WTC11 (cell line): ENCODE measurements at places on chromosomes 1 and 21. TPM values are rescaled to one million over a fixed set of nuclear protein-coding genes. Genes with fewer than 3 reads are reported as not detected.

DNA sequence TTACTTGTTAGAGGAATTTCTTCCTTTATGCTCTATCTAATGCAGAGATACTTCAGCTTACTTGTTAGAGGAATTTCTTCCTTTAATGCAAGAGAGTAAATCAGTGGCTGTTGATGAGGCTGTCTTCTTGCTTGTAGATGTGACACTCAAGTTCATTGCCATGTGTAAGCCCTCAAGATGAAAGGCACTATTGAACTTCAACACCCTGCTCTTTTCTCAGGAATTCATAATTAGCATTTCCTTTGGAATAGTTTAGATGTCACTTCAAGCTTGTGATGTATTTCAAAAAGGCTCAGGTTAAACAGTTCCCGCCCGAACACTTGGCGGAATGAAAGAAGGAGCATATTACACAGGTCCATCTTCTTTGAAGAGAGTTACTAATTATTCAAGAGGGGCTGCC lies 251.9 kb downstream of the RGS7 start:
- DNase-seq = no peak

DNA sequence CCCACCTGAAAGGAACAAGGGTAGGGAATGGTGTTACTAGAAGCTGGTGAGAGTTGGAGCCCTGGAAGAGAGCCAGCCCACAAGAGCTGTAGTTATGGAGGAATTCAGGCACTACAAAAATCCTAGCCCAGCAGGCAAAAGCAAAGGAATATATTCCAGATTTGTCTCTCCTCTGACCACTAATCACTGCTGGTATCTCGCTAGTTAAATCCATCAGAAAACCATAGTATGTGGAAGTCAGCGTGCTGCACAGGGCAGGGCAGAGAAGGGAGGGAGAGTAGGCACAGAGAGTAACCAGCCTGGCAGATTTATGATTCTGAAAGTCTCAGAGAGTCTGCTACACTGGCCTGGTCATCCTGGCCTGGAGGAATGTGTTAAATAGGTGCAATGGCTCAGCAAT lies 88.6 kb downstream of the SELENOF start:
- no peak for DNase-seq

- DNase-seq = no peak
These were observed 373.1 kb upstream of the CXADR start for GRCh38 chr21:17139696-17140095.

DNA sequence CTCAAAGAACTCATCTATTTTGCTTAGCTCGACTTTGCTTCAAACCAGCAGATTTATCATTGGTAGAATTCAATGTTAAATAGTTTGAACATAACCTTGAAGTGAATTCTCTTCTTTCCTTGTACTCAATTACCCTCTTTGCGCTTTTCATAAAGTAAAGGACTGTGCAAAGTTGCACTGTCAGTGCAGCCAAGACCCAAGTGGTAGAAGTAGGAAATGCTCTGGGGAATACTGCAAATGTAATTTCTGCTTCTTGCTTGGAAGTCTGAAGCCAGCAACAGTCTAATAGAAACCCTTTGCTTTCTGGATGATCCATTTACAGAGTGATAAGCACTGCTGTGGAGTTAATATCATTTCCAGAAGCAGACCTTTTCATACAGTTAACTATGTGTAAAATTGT lies 936.7 kb upstream of the TMPRSS15 start:
- DNase-seq = no peak

- no peak for DNase-seq
These were observed 66.6 kb downstream of the S100B start for GRCh38 chr21:46538262-46538661.

- DNase-seq = no peak
These were observed 11.8 kb downstream of the RCC1 start for GRCh38 chr1:28517649-28517999.

DNA sequence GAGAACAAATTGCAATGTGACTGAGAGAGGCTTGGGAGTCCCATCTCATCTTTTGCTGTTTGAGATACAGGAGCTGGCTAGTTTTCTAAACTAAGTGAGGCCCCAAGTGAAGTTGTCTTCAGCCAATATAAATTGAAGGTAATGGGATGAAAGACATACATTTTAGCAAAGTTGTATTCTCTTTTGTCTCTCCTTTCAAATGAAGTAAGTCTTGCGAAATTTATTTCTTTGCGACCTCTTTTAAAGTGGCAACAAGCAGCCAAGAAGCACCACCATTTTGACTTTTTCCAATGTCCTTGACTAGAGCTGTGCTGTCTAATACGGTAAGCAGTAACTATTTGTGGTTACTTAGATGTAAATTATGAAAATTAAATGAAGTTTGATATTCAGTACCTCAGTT lies 385.7 kb downstream of the USP25 start:
- DNase-seq = no peak

GRCh38 chr1:166140251-166140650 lies 26.6 kb downstream of the FAM78B start:
- DNase-seq = no peak

GRCh38 chr1:177937174-177937770 lies 32.6 kb downstream of the SEC16B start:
- DNase-seq = no peak

DNA sequence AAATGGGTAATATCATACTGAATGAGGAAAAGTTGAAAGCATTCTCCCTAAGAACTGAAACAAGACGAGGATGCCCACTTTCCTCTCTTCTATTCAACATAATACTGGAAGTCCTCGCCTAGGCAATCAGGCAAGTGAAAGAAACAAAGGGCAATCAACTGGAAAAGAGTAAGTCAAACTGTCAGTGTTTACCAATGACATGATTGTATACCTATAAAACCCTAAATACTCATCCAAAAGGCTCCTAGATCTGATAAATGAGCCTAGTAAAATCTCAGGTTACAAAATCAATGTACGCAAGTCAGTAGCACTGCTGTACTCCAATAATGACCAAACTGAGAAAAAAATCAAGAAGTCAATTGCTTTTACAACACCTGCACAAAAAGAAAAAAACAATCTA lies 575.8 kb upstream of the PRMT6 start:
- no peak for DNase-seq

DNA sequence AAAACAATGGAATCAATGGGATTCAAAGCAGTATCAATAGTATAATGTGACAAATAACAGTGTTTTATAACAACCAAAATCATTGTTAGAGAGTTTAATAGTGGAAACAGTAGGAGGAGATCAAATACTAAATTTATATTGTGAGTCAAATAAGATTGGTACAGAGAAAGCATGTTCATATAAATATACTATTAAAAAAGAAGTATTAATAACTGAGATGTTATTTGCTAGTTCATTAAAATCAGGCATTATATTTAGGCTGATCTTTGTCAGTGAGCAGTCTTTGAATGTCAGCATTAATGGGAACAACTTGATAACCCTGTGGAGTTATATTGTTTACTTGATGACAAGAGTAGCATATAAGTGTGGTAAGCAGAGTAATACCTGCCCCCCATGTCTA lies 30.6 kb downstream of the PRKAA2 start:
- no peak for DNase-seq

DNA sequence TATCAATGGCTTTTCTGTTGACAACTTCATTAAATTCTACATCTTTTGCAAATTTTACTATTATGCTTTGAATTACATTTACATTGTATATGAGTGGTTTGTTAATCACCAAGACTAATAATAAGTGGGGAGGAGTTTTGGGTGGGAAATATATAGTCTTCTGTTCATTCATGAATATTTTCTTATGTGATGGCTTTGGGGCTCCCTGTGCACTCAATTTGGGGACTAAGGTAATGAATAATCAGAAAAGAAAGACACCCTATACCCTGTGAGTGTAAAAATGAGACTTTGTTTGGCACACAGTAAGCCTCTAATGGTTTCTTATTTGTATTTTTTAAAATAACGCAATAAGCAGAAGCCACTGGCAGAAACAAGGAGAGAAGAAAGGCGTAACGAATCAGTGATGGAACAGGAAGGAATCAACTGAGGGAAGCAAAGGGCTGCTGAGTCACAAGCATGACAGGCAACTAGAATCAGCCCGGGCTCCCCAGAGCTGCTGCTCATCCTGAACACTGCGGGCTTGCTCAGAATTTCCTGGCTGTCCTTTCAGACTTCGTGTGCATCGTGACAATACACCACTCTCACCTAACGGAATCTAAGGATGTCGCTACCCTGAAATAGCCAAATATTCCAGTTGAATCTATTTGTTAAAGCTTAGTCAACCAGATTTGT lies 20.8 kb upstream of the RGS2 start:
- no peak for DNase-seq

DNA sequence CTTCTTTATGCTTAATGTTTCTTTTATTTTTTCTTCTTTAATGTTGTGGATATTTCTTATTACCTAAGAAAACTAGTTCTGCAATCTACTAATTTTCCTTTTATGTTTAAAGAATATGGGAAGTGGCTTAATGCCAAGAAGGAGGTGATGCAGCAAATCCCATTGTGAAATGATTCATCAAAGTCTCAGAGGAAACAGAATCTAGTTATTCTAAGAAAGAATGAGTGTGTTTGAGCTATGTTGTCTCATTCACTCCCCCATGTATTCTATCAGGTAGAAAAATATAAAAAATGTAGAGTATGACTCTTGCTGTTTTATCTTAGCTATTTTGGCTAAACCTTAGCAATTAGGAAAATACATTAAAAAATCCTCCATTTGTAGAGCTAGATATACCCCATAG lies 659.9 kb upstream of the RGS18 start:
- no peak for DNase-seq

GRCh38 chr1:225848030-225848955 lies 33.9 kb downstream of the TMEM63A start:
- DNase-seq = no peak

DNA sequence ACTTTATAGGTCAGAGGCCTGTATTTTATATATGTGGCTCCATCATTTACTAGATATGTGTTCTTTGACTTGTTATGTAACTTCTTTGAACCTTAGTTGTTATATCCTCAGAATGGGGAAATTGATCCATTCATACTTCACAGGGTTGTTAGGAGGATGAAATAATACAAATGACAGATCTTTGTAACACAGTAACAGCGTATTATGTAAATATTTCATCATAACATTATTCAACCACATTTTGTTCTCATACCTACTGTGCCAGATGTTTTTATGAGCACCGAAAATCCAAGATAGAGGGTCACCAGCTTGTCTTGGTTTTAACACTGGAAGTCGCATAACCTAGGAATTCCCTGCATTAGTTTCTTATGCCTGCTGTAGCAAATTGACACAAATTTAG lies 3.3 kb downstream of the SUCO start:
- DNase-seq = no peak

DNA sequence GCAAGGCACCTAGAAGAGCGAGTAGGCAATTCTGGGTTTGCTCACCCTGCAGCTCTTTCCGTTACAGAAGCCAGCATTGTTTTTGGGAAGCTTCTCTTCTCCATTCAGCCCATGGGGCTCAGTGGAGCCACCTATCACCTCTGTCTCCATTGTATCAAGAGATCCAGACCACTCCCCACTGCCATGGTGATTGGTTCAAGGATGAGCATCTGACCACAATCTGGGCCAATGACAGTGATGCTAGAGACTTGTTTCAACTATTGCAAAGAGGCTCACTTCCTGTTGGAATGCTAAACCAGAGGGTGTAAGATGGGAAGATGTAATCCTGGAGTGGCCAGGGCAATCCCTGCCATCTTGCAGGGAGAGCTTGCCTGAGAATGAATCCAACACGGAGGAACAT lies 6.6 kb downstream of the SPATA21 start:
- DNase-seq = no peak

GRCh38 chr1:53693773-53694717 lies 44.9 kb downstream of the GLIS1 start:
- DNase-seq = no peak

DNA sequence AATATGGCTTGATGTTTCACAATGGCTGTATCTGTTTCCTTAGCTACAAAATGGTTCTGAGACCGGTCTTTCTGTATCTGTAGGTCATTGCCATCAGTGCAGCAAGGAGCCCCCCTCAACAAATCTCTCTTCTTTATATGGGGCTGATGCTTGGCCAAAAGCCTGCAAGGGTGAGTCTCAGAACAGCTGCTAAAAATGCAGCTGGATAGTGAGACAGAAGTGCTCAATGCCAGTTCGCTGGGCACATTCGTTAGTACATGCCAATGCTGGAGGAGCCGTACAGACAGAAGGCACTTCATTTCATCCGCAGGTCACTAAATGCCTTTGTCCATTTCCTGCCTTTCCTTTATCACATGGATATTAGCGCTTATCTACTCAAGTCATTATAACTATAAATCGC lies 67.3 kb downstream of the RUNX1 start:
- no peak for DNase-seq

GRCh38 chr1:234562334-234562733 lies 47.6 kb downstream of the IRF2BP2 start:
- DNase-seq = no peak

DNA sequence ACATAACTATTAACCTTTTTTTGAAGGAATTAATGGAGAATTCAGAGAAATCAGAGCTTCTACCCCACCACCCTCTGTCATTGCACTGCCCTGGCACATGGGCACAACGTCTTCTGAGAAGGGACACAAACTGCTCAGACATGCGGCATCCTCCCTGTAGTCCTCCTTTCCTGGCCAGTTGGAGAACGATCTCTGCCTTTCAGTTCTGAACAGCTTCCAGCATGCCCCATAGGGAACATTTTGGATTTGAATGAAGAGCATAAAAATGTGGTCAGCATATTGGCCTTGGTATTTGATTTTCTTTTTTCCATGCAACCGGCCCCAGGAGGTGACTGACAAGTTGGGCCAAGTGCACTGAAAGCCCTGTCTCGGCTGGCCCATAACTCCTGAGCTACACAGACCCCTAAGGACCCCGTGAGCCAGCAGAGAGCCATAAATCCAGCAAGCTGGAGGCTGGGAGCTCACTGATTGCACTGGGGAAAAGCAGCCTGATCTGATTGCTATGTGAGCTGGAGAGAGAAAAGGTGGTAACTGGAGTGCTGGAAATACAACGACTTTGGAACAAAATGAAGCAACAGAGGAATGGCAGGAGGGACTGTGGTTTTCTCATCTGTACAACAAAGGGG lies 10.9 kb upstream of the BLACAT1 start:
- DNase-seq = no peak

GRCh38 chr1:184418652-184419349 lies 32.0 kb downstream of the C1orf21 start:
- DNase-seq = no peak

GRCh38 chr1:20871419-20871818 lies 84.3 kb upstream of the HP1BP3 start:
- no peak for DNase-seq

- DNase-seq = no peak
These were observed 107.5 kb downstream of the GDAP2 start for GRCh38 chr1:117821774-117822482.

- no peak for DNase-seq
These were observed 24.0 kb downstream of the PUM1 start for GRCh38 chr1:31041529-31041928.

- no peak for DNase-seq
These were observed 19.6 kb upstream of the ZNF648 start for GRCh38 chr1:182080955-182081582.

CCDC30 gene
- total RNA-seq = 0.71 to 2.1 TPM (median 0.92 TPM) in 3 replicates

KLF17 gene
- not detected in 3 replicates for total RNA-seq

IFI16 gene
- total RNA-seq = 2.0 to 3.2 TPM (median 2.9 TPM) in 3 replicates

E2F2 gene
- 4.9 to 5.6 TPM (median 5.4 TPM) in 3 replicates for total RNA-seq

TENT5C gene
- total RNA-seq = 1.1 to 1.4 TPM (median 1.1 TPM) in 3 replicates

TNFRSF4 gene
- 0.18 to 0.33 TPM in 2 of 3 replicates, not detected in the other for total RNA-seq

FAM72D gene
- total RNA-seq = 12.8 to 14.3 TPM (median 12.9 TPM) in 3 replicates

CYYR1 gene
- 25.3 to 29.3 TPM (median 28.6 TPM) in 3 replicates for total RNA-seq

CLDN17 gene
- total RNA-seq = not detected in 3 replicates

CD164L2 gene
- 3.0 to 5.5 TPM (median 4.3 TPM) in 3 replicates for total RNA-seq

KRTAP13-2 gene
- not detected in 3 replicates for total RNA-seq

CHIA gene
- not detected in 3 replicates for total RNA-seq

ADGRL4 gene
- 0.37 to 1.4 TPM (median 0.50 TPM) in 3 replicates for total RNA-seq
